DMS153 (cell line): ENCODE measurements at places on chromosomes 5 and 9.

GRCh38 chr5:118397236-118397635 lies 591.1 kb downstream of the DTWD2 start:
- DNase-seq, result no peak

GRCh38 chr5:35854248-35854647 lies 2.4 kb upstream of the IL7R start:
- DNase-seq, result no peak

DNA sequence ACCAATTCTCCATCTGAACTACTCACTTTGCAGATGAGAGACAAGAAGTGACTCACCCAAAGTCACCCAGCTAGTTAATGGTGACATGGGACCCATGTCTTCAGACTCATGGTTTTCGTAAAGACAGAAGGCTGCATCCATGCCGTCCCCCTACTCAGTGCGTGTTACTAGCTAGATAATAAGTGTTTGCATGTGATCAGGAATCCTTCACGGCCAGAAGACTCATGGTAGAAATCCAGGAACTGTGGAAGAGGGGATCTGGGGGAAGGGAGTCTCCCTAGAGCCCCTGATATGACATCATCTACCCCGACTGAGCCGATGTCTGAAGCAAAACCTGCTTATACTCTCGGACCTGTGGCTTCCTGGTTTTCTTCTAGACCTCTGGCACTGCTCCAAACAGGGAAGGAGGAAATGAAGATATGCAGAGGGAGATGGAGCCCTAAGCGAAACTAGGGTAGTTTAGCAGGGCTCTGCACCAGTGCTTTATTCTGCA lies 3.3 kb downstream of the RNF183 start:
- DNase-seq, result peak; percentile 89

DNA sequence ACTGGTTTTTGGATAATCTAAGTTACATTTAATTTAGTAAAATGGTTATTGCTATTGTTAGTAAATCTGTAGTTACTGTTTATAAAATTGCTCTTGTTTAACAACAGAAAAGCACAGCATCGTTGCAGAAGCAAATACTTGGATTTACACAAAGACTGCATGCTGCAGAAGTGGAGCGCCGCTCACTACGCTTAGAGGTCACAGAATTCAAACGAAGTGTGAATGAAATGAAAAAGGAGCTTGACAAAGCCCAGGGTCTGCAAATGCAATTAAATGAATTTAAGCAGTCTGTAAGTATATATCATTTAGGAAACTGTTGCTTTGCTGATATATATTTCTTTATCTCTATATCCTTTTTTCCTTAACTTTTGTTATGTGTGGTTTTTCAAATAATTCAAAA lies 226.0 kb downstream of the CCDC171 start:
- DNase-seq, result no peak

DNA sequence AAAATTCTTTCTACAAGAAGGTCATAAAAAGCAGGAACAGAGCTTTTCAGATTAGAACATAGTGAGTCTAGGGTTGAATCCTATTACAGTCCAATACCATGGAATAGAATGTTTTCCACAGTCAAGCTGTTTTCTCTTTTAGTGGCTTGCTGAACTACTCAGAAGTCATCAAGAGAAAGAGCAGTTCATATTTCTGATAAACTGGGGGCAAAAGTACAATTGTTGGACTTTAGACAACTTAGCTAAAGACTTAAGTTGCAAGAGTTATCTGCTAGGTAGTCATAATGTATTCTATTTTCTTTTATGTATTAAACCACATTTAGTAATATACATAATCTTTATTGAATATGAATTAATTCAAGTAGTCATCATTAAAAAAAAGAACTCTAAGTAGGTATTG lies 233.1 kb upstream of the GRIA1 start:
- no peak for DNase-seq

- DNase-seq, result no peak
These were observed 127.6 kb downstream of the ST8SIA4 start for GRCh38 chr5:100775533-100775855.

DNA sequence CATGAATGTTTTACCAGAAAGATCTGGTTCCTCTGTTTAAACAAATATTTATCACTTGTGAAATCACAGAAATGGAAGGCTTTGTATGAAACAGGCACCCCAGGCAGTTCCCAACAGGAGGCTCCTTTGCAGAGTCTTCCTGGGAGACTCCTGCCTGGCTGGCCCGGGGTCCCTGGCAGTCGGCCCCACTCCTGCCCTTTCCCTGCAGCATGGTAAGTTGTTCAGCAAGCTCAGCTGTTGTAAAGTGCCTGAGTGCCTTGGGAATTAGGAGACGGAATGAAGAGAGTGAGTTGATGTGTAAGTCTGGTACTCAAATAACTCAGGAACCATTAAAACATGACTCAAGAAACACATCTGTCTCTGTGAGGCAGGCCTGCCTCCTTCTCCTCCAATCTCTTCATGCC lies 17.5 kb upstream of the LHFPL2 start:
- no peak for DNase-seq

DNA sequence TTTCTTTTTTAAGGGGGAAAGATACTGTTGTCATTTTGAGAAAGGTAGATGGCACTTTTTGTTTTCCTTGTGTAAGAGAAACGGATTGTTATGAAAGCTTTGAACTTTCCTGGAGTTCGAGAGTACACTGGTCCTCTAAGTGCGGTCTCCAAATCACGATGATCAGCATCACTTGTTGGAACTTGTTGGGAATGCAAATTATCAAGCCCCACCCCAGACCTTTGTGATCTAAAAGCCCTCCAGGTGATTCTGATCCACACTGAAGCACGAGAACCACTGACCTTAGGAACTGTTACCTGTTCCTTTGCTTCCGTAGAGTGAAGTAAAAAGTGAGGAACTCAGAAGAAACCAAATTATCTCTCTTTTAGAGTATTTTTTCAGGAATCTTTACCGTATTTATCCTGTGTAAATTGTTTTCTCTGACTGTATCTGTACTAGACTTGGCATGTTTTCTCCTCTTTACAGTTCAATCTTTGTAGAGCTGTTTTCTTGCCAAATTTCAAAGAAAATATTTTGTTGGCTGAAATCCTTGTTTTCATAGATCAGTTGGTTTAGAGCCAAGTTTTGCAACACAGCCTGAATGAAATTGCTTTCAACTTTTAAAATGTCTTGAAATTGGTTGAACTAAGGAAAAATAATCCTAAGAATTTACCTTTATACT lies 4.0 kb downstream of the MAT2B start:
- DNase-seq, result no peak

GRCh38 chr9:98084396-98084795 lies 27.9 kb downstream of the NANS start:
- no peak for DNase-seq

DNA sequence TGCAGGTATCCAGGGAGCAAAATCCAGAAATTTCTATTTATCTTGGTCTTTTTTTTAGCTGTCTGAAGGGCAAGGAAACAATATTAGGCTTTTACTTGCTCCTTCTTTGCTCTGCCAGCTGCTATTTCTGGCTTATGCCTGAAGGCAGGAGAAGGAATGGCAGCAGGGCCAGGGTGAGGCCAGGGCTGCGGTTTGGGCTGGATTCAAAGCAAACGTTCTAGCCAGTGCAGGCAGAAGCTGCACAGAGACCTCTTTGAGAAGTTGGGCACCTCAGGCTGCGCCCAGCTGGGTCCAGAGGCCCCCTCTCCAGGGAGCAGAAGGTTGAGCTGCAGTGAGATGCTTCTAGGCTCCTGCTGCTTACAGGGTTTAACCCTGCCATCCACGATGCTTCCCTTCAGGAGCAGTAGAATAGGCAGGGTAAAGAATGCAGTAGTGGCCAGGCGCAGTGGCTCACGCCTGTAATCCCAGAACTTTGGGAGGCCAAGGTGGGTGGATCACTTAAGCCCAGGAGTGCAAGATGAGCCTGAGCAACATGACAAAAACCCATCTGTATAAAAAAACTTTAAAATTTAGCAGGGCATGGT lies 201.2 kb downstream of the ADCY2 start:
- DNase-seq, result no peak
